ENCODE measurements at places on chromosomes 12 and 14.

GRCh38 chr14:92916201-92916600, 6.7 kb upstream of the CHGA start:
- DNase-seq = no peak

DNA sequence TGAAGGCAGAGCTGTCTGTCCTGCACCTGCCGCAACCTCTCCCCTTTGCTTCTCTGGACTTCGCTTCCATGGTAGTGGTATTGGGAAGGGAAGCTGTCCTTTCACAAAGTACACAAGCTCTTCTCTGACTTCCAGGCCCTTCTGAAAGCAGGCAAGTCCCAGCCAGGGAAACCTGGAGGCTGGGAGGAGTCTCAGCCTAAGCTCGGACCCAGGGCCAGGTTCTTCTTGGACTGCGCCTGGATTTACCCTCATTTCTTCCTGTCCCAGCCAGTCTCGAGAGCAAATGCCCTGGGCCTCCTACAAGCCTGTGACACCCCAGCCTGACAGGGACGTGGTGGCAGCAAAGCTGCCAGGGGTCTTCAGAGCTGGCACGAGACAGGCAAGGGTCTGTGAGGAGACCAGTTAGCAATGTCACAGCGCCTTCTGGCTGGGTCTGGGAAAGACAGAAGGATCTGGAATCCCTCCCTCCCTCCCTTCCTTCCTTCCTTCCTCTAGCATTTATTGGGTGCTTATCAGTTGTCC, 22.4 kb downstream of the ISCA2 start:
- DNase-seq = no peak

DNA sequence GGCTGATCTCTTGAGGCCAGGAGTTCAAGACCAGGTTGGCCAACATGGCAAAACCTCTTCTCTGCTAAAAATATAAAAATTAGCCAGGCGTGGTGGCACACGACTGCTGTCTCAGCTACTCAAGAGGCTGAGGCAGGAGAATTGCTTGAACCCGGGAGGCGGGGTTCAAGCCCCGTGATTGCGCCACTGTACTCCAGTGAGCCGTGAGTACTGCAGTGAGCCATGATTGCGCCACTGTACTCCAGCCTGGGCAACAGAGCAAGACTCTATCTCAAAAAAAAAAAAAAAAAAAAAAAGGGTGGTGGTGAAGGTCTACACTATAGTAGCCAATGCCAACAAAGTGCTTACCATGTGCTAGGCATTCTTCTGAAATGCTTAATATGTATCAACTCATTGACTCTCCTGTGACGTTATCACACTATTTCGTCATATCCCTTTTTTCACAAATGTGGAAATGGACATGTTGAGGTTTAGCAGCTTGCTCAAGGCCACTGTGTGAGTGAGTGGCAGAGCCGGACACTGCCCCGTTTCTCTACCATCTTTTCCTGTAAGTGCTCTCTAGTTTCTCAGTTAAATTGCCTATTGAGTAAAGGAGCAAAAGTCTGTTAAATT, 59.6 kb downstream of the GNS start:
- no peak for DNase-seq

DNA sequence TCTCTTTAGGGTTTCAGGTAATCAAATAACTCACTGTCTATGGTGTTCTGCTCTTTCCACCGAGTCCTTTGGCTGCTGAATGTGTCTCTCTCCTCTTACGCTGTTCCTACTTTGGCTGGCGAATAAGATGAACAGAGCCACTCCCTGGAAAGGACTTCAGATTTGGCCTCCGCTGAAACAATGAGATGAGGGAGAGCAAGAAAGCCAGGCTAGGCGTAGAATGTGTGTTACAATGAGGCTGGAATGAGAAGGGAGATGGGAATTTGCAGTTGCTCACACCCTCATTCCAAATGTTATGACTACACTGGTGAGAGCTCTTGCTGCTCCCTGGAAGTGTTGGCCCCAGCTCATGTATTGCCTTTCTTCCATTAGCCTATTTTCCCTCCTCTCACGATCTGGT, at the start of gene MFAP5:
Gene MFAP5, minus strand, starts transcription at position 234 of the 400 bp plus-strand sequence. CDS start 722 bp downstream, outside the sequence.
- no peak for DNase-seq

DNA sequence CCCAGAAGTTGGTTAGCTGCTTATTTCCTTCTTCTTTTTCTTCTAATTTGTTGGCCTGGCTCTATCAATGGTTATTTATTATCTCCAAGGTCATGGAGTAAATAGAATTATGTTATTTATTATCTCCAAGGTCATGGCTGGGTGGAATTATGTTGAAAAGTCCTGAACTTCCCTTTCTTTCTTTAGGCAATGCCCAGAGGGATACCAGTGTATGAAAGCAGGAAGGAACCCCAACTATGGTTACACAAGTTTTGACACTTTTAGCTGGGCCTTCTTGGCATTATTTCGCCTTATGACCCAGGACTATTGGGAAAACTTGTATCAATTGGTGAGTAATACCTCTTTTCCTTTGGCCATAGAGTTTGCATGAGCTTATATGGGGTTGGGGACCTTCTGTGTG, 111.6 kb downstream of the SCN8A start:
- no peak for DNase-seq

- no peak for DNase-seq
Observed at GRCh38 chr14:104979758-104980610, 1.8 kb upstream of the AHNAK2 start.

GRCh38 chr12:130645751-130646150, 70.3 kb downstream of the RIMBP2 start:
- DNase-seq = no peak

GRCh38 chr12:59597385-59597781, 1.6 kb downstream of the SLC16A7 start:
- peak; percentile 92 for DNase-seq

DNA sequence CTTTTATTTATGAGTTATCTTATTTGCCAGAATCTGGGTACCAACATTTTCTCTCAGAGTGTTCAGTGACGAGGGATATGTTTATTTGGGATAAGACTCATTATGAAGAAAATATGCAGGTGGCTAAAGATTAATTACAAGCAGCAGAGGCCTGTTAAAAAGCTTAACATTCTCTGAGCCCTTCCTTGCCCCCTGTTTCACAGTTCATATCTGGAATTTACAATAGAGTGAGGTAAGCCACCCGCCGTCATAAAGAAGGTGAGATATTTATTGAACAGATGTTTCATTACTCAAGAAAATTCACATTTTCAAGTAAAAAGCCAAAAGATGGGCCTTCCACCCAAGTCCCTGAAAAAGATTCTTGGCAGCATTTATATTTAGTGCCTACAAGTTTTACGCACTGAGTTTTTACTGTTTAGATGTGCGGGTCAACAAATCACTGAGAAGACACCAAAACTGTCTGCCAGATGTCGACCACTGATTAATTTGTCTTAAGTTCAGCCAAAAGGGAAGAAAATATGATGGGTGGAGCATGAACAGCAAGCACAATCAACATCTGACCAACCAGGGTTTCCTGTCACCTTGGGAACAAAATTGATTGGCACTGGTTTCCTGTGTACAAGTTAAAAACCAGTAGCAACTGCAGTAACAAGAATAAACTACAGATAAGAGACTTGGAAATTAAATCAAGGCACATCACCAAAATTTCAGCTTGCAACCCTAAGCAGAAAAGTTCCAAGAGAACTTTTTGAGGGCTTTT, 85.5 kb upstream of the PTPRB start:
- no peak for DNase-seq
